ENCODE measurements at places on chromosomes 4 and X.

DNA sequence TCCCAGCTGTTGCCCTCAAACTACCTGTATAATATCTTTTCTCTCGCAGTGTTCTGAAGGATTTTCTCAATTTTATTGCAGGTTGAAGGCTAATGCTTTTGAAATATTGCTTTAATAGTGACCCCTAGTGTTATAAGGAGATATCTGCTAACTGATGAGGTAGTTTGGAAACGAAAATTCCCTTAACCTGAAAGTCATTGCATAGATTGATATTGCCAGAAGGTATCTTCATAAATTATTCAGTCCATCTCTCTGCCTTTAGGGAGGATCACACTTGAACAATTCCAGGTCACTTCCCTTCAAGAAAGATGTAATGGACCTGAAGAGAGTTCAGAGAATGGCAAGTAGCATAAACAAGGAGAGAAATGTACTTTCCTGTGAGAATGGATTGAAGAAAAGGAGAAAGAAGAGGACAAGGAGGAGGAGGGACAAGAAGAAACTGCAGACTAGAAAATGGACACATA lies 44.1 kb downstream of the TIGD4 start:
- no peak for DNase-seq

DNA sequence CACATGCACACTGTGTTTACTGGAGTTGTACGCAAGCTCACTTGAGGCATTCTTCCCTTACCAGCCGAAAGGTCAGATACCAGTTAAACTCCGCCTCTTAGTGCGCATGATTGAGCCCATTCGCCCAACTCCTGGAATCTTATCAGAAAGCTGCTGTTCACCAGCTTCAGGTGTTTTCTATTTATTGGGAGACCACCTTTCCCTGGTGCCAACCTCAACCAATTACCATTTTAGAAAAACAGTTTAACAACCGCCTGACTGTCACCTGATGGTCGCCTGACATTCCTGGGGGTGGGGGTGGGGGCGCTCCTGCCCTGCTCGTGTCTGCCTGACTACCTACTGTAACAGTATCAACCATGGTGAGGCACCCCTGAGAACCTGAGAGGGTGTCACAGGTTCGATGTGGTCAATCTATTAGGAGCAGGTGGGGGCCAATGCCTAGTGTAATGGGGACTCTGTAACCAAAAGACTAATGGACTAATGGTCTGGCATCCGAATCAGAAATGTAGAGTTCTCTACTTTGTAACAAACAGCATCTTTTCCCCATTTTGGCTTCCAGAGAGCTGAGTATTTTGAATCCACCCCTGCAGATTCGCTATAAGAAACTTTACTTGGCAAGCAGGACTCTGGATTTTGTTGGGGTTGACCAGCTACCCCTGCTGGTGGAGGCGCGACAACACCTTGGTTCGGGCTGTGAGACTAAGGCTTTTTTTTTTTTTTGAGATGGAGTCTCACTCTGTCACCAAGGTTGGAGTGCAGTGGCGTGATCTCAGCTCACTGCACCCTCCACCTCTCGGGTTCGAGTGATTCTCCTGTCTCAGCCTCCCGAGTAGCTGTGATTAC lies 58.2 kb upstream of the ZNF157 start:
- no peak for DNase-seq

GRCh38 chr4:94011190-94011589 lies 182.6 kb downstream of the ATOH1 start:
- DNase-seq = no peak

DNA sequence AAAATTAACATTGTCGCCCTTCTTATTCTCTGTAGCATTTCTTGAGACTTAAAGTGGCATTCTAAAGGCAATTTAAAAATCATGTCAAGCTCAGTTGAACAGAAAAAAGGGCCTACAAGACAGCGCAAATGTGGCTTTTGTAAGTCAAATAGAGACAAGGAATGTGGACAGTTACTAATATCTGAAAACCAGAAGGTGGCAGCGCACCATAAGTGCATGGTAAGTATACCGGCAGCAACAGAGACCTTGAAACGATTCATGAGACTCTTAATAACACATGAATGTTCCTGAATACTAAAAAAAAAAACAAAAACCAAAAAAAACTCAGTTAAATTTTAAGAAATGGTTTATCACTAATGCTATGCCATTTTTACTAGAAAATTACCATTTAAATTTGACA lies 82.4 kb upstream of the HPRT1 start:
- no peak for DNase-seq

DNA sequence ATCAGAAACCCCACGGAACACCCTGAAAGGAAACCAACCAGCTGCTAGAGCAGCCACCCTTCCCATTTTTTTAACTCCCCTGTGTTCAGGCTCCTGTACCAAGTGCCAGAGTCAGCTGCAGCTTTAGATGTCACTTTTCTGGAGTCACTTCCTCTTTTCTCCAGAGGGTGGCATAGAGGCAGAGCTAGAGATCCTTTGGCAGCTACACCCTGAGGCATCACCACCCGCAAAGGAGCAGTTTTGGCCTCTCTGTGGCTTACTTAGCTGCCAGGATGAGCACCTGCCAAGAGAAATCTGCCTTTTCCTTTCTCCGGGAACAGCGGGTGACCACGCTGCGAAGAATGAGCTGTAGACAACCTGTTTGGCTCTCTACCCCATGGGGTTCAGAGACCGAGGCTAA lies 58.0 kb upstream of the CHRDL1 start:
- DNase-seq = no peak

- DNase-seq = no peak
These were observed 5.9 kb downstream of the UGDH start for GRCh38 chr4:39521253-39521919.

- DNase-seq = no peak
These were observed 702.4 kb upstream of the EPHA5 start for GRCh38 chr4:66372706-66373105.
